ELF-1 (cell line): ENCODE measurements at places on chromosomes 16 and 17.

GRCh38 chr16:89052890-89053724 lies 40.5 kb upstream of the ACSF3 start:
- DNase-seq = no peak

GRCh38 chr16:75111961-75112733 lies 4.4 kb downstream of the LDHD start:
- DNase-seq = peak; percentile 22

DNA sequence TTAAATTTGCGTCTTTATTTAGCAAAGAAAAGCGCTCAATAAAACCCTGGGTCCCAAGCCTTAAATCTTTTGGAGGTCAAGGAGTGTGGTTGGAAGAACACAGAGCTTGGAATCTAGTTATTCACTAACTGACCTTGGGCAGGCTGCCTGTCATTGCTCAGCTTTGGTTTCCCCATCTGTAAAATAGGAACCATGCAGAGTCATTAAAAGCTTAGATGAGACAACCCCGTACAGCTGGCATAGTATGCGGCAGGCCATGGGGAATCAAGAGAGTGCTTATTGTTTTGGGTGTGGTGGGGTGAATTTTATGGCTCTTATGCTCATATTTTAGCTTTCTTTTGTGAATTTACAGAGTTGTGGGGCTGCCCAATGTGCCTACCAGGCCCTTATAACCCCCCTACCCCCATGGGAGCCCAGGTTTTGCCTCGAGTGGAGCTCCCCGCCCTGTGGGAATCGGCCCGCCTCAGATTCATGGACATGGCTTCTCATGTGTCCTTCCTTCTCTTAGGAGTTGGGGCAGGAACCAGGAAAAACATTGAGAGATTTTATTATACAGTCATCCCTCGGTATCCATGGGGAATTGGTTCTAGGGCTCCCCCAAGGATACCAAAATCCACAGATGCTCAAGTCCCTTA lies 113.5 kb downstream of the CLEC16A start:
- no peak for DNase-seq

- peak; percentile 72 for DNase-seq
Observed at GRCh38 chr17:81142301-81143199, 22.8 kb upstream of the PVALEF start.

DNA sequence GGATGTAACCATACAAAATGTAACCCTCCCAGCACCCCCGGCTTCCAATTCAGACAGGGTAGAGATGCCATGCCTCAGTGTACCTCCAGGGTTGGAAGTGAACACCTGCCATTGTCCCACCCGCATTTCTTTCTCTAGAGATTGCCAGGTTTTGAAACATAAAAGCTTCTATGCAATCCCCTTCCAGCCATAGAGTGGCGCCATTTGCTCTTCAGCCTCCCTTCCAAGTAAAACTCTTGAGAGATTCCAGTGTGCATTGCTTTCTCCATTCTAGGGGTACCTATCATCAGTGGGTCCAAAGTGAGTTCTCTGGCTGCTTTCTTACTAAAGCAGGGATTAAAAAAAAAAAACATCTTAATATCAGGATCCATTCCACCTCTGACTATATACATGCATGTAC lies 133.1 kb upstream of the RPL38 start:
- DNase-seq = no peak

DNA sequence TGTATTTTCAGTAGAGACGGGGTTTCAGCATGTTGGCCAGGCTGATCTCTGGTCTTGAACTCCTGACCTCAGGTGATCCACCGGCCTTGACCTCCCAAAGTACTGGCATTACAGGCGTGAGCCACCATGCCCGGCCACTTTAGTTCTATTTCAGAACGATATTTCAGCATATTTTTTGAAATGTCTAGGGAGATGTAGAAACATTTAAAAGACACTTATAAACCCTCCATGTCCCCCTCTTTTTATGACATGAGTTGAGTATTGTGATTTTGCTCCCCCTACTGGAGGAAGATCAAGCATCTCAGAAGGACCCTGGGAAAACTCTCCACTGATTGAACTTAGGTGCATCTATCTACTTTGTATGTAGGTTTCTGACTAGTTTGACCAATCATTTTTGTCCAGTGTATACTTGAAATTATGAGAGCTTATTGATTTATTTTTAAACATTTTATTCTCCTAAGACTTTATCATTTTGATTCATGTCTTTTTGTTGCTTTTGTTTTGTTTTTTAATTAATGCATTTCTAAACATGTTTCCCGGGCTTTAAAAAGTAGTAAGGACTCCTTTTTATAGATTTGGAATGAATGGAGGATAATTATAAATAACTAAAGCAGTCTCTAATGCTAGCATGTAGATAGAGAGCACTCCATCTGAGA lies 105.1 kb downstream of the CHD9 start:
- peak; percentile 30 for DNase-seq

DNA sequence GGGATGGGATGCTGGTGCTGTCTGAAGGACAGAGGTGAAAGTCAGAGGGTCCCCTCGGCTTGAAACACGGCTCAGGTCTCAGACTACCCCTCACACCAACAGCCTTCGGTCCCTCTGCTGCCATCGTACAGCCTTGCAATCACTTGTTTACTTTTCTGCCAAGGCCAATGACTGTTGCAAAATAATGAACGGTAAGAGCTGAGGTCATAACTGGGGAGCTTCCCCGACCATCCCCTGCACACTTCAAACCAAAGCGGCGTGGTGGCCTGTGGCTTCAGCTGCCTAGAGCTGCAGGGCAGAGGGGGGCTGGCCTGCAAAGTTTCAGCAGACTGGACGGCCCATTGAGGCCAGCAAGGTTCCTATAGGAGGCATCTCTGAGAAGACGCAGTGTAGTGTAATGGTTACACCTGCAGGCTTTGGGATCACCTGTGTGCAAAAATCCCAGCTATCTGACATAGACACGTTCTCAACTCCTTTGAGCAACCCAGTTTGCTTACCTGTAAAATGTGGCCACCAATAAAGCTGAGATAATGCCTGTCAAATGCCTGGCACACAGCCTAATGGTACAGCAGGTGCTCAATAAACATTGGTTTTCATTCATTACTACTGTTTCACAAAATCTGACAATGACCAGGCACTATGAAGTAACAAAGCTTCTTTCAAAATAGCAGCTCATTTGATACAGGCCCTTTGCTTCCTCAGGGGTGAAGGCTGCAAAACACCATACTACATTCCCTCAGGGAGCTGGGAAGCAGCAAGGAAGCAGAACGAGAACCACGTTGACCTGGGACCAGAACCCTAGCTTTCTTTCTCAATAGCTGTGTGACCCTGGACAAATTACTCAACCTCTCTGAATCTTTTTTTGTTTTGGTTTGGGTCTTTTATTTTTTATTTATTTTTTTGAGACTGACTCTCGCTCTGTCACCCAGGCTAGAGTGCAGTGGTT lies 5.0 kb downstream of the PAM16 start:
- no peak for DNase-seq

- peak; percentile 79 for DNase-seq
Observed at GRCh38 chr17:81514739-81515529, 2.3 kb upstream of the ACTG1 start.

- no peak for DNase-seq
Observed at GRCh38 chr16:22890976-22891375, 77.0 kb downstream of the HS3ST2 start.

GRCh38 chr16:28842696-28843095 lies 3.5 kb downstream of the TUFM start:
- no peak for DNase-seq

GRCh38 chr16:57239107-57239506 lies 6.0 kb upstream of the ARL2BP start:
- DNase-seq = no peak

GRCh38 chr17:62832405-62832804 lies 24.3 kb upstream of the MARCHF10 start:
- DNase-seq = no peak

DNA sequence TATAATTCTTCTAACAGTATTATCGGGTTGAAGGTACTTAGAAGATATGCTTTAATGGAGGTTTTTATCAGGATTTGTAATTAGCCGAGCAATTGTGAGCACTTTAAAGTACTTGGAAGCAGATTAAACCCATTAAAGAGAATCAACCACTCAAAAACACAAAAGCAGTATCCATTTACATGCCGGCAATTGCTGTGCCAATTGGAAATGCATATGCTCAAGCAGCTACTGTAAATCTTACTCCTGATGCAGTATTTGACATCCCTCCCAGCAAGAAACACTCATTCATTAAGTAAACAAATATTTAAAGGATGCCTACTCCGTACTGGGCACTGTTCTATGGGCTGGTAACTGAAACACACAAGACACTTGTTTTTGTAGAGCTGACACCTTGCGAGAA lies 11.4 kb upstream of the CCL1 start:
- DNase-seq = no peak

GRCh38 chr17:71966459-71967313 lies 154.1 kb upstream of the SOX9 start:
- DNase-seq = no peak

GRCh38 chr17:7238420-7239090 lies 702 bp downstream of the PHF23 start:
- DNase-seq = peak; percentile 28

DNA sequence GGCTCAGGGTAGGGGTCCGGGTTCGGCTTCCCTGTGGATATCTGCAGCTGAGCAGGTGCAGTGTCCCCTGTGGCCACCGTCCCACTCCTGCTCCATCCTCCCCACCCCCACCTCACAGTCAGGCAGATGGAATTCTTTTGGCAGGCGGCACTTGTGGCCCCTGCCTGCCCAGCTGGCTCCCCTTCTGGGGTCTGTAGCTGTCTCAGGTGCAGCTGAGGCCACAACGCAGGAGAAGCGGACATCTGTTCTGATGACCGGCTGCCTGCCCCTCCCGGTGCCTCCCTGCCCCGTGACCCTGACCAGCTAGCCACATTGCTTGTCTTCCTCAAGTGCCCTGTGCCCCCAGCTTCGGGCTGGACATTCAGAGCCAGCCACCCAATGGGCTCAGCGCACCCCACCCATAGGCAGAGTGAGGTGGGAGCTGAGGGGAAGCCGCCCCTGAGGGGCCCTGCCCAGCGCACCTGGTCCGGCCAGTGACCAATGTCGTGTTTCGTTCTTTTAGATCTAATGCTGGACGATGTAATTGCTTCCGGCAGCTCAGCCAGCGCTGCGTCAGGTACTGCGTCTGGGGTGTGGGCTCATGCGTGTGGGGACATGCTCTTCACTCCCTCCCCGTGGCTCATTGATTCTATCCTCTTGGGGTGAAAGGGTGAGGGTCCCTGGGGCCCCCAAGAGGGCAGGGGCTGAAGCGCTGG lies 25.2 kb upstream of the ABCC3 start:
- no peak for DNase-seq

DNA sequence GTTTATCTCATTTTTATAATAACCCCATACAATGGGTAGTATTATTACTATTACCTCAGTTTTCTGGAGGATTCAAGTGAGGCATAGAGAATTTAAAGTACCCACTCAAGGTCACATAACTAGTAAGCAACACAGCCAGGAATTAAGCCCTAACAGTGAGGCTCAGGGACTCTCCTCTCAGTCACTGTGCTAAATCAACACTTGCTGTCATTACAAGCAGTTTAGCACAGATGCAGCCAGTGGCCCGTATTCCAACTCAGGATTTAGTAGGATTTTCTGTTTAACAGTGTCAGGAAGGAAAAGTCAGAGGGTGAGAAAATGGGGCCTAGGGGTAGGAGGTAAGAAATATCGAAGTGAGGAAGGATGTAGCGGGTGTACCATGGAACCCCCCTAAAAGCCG lies 536.9 kb downstream of the TMEM114 start:
- no peak for DNase-seq

DNA sequence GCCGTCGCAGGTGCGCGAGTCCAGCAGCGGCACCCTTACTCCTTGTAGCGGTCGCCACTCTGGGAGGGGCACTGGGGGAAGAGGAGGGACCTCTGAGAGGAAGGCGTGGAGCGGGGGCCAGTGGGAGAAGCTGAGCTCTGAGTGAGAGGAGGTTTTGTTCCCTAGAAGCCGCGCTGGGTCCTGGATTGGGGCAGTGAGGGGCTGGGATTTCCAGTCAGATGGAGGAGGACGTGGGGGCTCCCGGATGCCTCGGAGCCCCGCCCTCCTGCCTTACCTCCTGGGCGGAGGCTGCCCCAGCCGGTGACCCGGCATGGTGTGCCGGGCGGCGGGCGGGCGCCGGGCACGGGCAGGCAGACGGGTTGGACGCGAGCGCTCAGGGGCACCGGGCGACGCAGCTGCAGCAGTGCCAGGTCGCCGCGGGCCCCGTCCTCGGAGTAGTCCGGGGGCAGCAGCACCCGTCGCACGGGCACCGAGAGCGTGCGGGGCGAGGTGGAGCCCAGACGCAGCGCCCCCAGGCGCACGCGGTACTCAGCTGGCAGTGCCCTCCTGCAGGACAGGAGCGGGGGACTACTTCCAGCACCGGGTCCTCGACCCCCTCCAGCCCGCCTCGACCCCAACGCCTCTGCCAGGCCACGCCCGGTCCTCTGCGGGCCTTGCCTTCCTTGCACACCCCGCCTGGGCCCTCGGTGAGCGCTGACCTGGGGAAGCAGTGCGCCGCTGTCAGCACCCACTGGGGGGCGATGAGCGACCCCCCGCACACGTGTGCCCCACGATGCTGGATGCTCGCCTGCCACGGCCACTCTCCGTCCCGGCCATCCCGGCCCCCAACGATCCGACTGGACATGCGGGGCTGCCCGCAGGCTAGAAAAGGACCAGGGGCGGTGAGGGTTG lies 2.0 kb downstream of the PRSS33 start:
- no peak for DNase-seq

GRCh38 chr17:73029991-73030390 lies 62.5 kb downstream of the SLC39A11 start:
- no peak for DNase-seq

GRCh38 chr17:13420878-13421277 lies 180.9 kb downstream of the HS3ST3A1 start:
- no peak for DNase-seq

DNA sequence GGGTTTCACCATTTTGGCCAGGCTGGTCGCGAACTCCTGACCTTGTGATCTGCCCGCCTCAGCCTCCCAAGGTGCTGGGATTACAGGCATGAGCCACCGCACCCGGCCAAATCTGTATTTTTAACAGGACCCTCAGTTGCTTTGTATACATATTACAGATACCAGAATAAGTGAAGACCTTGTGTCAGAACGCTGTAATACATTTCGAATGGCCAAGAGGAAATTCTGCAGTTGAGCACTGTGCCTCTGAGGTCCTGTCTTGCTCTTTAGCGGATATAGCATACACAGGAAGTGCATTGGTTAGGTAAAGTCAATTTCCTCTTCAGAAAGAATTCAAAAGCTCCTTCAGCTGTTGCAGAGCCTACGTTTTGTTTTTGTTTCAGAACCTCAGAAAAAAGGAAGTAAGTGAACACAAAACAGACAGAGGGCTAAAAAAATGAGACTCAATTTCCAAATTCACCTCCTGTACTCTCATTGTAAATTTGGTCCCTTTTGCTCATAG lies 15.7 kb downstream of the CRLF3 start:
- DNase-seq = no peak

GRCh38 chr17:58335779-58336455 lies 7.3 kb upstream of the TSPOAP1 start:
- DNase-seq = peak; percentile 73

DNA sequence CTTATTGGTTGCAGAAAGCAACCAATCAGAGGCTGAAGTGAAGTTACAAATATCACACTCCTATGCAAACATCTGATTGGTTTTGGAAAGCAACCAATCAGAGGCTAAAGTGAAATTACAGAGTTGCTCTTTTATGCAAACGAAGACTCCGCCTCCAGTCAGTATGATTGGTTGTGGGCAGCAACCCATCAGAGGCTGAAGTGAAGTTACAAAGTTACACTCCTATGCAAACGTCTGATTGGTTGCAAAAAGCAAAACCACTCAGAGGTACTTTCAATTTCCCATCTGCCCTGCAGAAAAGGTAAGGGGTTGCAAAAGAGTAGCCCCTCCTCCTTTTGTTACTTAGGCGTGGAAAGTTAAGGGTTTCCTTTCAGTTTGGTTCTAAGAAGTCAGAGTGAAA lies 697.3 kb downstream of the MAF start:
- no peak for DNase-seq

- no peak for DNase-seq
Observed at GRCh38 chr17:35213412-35213940, 19.3 kb upstream of the SLC35G3 start.
